CD14-positive monocyte (primary cell): ENCODE measurements at places on chromosomes 5 and 9.

DNA sequence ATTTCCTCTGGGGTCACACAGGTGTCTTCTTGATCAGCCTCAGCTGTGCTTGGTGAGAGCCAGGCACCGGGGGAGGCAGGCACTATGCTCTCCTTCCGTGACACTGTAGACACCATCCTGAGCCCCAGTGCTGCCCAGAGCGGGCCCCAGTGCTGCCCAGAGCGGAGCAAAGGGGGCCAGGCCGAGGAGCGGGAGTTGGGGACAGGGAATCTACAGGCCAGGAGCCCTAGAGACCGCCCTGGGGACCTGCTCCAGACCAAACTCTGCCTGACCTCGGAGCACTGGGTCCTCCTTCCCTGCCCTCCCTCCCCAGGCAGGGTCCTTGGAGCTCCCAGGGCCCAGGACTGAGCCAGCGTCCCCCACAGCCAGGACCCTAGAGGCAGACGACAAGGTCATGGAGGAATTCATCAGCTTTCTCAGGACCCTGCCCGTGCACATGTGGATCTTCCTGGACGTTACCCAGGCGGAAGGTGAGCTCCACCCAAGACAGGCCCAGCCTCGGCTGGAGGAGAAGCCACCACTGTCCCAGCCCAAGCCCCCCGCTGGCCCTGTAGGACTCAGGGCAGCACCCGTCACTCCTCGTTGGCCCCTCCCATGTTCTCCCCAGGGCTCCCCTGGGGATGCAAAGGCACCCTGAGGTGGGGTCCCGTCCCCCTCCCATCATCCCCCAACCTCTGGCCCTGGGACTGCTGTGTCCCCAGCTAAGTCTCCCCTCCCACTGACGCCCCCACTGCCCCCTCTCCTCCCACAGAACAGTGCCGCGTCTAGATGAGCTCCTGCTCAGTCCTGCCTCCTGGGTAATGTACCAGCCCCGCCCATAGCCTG, 30.2 kb downstream of the PAEP start:
- no peak for DNase-seq

DNA sequence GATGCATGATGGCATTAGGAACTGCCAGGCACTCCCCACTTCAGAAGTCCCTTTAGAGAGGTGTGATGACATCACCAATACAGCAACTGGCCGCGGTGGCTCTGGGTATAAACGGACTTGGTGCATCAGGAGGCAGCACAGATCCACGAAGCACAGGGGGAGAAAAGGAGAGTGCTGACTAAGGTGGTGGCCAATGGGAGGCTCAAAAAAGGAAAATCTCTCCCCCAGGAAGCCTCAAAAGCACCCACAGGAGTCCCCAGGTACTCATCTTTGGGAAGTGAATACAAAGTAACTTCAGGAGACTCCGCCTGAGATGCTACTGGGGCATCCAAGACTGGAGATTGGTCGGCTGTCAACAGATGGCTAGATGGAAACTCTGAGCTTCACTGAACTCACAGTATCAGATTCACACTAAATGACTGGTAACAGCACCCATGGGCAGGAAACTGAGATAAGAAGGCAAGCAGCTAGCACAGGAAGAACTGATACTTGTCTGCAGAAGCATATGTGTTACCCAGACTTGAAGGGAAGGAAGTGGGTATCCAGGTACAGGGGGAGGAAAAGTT, 7.6 kb downstream of the TTC39B start:
- DNase-seq: no peak

DNA sequence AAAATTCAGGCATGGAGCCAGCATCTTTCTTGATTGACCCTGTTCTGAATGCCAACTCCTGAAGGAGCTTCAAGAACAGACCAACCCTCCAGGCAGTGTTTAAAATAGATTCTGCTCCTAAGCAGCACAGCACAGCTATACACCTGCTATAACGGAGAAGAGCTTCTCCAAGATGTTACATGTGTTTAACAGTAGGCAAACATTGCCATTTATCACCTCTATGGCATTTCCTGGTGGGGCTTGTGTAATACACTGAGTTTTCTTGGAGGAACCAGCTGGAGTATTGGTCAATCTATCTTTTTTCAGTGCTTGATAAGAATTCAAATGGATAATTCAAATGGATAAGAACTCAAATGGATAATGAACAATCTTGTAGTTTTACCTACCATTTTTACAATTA, 615.1 kb downstream of the CDH12 start:
- DNase-seq: no peak

GRCh38 chr5:39772307-39772706, 347.5 kb upstream of the DAB2 start:
- no peak for DNase-seq

DNA sequence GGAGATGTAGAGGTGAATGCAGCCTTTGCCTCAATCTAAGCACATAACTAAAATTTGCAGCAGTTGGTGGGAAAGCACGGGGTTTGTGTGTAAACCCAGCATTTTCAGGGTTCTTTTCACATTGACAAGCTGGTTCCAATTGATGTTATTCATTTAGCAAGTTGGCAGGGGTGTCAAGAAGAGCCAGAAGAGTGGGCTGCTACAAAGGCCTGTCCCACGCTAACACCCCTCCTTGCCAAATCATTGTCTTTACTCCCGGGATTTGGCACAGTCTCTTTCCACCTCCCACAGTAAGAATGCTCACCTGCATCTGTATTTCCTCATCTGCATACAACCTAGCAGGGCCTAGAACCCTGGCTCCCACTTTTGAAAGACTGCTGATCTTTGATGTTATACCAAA, 11.8 kb downstream of the RGMB start:
- no peak for DNase-seq

- DNase-seq: no peak
Observed at GRCh38 chr5:154559398-154560276, 81.6 kb upstream of the HAND1 start.

DNA sequence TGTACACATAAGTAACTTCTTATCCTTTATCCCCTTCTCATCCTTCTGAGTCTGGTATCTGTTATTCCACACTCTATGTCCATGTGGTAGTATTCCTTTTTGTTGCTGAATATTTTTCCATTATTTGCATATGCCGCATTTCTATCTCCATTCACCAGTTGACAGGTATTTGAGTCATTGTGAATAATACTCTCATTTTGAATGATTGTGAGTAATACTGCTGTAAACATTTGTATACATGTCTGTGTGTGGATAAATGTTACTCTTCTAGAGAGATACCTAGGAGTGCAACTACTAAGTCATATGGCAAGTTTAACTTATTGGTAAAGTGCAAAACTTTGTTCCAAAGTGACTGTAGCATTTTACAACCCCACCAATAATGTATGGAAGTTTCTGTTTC, 15.6 kb downstream of the RIC1 start:
- DNase-seq: no peak

DNA sequence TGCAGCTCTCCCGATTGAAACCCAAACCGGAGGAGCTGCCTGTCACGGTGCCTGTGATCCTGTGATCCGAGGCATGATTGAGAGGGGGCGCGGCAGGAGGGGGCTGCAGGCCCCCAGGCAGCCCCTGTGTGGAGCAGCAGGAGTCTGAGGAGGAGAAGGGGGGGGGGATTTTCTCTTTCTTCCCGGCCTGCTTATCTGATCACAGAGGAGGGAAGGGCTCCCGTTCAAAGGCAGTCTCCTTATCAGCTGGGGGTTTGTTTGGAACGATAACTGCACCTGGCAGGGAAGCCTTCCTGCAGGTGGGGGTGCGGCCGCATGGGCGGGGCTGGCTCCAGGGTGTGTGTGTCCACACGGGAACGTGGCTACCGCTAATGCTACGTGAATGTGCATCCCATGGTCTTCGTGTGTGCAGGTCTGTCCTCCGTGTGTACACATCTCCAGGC, 38.4 kb downstream of the LMX1B start:
- DNase-seq: no peak

DNA sequence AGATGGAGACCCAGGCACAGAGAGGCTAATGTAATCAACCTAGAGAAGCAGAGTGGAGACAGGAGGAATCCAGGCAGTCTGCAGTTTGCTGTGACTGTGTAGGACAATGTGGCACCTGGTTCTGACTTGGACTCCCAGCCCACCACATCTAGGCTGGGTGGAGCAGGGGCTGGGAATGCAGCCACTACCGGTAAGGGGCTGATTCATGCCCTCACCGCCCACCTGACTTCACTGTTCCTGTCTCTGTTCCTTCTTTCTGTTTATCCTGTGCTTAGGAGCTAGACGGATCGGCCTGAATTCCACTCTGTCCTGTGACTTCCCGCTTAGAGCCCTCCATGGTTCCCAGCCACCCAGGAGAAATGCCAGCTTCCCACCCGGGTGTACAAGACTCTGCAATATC, 2.6 kb downstream of the PDLIM4 start:
- DNase-seq: no peak

GRCh38 chr5:1666812-1667588, 132.6 kb downstream of the MRPL36 start:
- no peak for DNase-seq

DNA sequence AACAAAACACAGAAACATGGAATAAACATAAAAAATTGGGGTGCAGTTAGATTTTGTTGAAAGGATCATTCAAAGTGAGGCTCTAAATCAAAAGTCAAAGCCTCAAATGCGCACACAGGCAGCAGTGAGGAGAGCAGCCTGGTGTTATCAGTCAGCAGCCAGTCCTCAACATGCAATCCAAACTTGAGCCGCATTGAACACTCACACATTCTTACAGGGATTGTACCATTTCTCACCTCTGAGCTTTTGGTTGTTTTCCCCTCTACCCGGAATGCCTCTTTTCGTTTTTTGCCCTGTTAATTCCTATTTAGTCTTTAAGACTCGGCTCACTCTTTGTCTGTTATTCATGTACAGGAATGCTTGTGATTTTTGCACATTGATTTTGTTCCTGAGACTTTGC, 81.1 kb upstream of the PUM3 start:
- DNase-seq: no peak
